ENCODE measurements at places on chromosomes 3 and 15.

- DNase-seq = no peak
Measured at GRCh38 chr15:70424937-70425411, 327.3 kb upstream of the TLE3 start.

DNA sequence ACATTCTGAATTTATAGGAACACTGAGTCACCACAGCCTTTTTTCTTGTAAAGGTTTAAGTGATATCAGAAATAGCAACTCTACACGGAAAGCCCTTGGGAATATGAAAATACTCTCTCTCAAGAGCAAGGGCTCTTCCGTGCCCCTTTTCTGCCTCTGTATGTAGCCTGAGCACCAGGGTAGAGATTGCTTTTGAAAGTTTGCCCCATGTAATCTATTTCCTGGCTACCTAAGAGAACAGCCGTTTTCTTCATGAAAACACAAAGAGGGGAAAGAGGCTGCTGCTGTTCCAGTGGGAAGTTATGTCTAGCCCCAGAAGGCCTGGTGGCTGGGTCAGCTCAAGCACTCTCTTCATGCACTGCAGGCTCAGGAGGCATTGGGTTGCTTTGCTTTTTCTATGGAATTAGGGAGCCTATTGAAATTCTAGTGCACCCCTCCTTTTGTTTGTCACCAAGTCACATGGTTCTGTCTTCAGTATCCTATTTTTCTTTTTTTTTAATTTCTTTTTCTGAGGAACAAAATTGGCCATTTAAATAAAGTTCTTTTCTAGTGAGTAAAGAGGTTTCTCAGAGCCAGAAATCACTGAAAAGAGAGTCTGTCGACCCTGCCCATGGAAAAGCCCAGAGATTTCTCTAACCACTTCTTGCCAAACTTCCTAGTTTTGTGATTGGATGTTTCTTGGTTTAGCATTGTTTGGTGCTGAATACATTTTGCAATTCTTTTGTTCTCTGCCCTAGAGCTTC is 39.5 kb downstream of the TIGIT start:
- no peak for DNase-seq

DNA sequence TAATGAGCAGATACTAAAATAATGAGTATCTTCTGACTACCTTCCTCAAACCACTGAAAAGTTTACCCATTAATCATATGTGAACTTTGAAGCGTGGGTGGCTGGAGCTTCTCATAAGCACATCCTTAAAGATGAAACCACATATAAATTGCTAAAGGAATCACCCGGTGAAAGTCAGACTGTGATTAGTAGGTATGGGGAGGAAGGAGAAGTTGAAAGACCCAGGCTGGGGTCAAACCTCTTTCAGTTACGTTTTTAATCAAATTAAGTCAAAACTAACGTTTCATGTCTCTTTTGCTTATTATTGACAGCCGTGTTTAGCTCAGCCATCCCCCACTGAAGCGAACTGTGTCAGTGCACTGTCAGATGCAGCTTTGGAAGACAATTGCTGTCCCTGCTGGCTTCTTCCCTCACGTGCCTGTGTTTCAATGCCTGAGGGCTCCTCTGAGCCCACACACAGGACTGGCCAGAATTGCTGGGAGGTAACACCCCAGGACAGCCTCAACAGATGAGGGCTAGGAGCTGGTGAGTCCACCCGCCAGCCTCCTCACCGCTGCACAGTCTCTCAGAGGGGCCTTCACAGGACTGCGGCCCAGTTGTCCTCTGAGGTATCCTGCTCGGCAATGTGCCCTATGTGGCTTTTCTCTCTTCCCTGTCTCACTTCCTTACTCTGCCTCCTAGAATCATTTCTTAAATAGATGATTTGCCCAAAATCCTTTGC is 29.3 kb upstream of the SH3BP5 start:
- no peak for DNase-seq

DNA sequence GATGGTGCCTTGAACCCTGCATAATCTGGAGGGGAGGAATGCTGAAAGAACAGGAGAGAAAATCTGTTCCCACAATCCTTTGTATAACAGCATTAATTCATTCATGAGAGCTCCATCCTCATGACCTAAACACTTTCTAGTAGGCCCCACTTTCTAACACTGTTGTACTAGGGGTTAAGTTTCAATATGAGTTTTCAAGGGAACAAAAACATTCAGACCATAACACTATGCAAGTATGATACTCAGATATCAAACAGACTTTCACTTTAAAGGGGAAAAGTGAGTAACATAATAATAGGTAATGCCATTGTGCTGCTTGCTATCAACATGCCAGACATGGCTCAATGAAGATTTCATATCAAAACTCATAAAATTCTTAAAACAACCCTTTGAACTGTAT is 32.4 kb upstream of the PLSCR2 start:
- DNase-seq = no peak

DNA sequence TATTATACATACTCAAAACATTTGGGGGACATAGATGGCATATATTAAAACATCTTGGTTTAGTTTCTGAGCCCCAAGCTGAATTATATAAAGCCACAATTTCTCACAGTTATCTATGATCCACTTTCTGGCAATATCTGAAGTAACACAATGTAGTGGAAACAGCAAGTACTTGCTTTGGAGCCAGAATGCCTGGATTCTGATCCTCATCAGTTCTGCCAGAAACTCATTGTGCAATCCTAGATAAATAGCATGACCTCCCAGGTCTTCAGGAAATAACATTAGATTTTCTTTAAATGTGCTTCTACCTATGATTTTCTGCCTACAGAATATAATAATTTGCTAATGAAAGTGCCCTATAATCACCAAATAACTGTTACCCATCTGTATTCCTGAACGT is 544.9 kb downstream of the NAALADL2 start:
- DNase-seq = no peak

DNA sequence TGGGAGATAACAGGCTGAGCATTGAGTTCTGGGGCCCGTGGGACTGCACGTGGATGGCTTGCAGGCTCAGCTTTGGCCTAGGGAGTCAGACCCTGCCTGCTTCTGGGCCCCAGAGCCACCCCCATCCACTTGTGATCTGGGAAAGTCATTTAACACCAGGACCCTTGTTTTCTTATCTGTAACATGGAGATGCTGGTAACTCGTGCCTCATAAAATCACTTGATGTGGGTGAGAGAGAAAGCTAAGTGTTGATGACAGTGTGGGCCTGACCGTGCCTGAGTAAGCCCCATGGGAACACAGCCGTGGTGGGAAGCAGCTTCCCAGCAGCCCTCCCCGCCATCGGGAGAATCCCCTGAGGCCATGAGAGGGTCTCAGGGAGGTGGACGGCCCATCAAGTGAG is 378.1 kb downstream of the GABRB3 start:
- DNase-seq = no peak

Measured in esophagus squamous epithelium (tissue), 5 donors.